ENCODE measurements at places on chromosomes 13 and 19.

DNA sequence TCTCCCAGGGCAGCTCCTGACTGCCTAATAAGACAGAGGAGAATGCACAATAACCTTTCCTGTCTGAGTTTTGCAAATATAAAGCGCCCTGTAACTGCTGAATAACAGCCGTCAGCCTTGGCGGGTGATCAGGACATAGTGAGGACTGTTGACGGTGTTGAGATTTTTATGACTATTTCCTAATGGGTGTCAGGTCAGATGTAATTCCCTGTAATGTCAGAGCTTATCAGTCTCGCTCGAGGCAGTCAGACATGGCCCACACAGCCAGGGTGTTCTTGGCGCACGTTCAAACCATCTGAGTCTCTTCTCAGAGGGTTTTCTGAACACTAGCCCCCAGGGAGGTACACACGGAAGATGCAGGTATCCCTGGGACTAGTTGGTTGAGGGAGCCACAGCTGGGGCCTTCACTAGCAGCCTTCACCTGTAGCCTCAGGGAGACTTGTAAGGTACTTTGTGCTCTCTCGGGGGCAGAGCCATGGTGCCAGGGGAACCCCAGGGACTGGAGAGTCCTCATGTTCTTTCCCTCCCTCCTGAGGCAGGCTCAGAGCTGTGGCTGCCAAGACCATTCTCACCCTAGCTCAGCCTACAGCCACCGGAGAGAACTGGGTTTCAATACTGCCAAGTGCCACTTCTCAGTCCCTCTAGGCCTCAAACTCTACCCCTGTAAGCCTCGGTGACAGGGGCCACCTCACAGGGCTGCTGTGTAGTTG is 213.1 kb downstream of the UQCRFS1 start:
- DNase-seq = no peak

DNA sequence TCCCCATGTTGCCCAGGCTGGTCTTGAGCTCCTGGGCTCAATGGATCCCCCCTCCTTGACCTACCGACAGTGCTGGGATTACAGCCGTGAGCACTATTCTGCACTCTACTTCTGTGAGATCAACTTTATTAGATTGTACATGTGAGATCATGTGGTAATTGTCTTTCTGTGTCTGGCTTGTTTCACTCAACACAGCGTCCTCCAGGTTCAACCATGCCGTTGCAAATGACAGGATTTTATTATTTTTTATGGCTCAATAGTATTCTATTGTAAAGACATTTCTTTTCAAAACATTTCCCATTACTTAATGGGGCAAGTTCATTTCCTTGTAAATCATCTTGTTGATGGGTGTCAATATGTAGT is 1.5 kb upstream of the OBI1 start:
- DNase-seq = no peak

DNA sequence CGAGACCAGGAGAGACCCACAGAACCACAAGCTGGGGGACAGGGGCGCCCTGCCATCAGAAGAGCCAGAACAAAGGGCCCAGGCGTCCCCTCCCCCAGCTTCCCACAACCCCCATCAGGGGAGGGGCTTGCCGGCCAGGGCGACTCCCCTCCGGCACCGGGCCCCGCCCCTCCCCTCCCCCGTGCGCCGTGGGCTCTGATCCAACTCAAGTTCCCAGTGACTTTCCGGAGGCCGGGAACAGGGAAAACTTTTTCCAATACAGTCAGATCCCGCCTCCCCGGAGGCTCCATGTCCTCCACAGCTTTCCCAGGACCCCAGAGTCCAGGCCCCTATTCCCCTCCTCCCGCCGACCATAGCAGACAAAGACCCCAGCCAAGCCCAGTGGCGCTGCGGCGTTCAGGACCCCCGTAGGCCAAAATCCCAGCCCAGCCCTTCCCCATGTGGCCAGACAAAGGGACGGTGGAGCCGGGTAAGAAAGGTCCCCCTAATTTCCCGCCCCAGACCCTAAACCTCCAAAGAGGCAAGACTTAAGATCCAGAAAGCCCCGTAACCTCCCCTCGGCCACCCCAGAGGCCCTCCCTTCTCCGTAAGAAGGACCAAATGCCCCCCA is 673 bp downstream of the TEAD2 start:
- no peak for DNase-seq

DNA sequence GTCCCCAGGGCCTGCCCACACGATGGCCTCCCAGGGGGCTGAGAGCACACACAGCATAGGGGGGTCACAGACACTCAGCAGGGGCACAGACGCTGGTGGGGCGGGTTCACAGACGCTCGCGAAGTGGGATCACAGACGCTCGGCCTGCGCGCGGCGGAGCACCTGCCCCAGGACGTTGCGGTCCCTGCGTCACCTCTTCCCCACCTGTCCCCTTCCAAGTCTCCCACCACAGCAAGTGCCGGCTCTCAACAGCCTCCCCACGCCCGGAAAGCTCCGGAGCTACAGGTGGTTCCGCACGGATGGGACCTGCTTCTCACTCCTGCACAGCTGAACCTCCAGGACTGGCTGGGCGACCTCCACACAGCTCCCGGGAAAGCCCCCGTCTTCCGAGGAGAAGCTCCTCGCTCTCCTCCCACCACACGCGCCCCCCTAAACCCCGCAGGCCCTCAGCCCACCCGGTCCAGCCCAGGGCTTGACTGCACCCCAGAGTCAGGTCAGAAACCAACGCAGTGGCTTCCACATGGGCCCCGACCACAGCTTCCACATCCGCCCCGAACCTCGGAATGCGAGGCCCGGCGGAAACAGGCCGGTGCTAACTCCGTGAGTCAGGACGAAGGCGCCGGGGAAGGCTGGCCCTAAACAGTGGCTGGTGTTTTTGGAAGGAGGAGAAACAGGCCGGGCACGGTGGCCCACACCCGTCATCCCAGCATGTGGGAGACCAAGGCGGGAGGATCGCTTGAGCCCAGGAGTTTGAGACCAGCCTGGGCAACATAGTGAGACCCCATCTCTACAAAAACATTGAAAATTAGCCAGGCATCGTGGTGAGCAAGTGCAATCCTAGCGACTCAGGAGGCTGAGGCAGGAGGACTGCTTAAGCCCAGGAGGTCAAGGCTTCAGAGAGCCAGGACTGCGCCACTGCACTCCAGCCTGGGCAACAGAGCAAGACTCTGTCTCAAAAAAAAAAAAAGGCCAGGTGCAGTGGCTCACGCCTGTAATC is 16.5 kb downstream of the BTBD2 start:
- no peak for DNase-seq

DNA sequence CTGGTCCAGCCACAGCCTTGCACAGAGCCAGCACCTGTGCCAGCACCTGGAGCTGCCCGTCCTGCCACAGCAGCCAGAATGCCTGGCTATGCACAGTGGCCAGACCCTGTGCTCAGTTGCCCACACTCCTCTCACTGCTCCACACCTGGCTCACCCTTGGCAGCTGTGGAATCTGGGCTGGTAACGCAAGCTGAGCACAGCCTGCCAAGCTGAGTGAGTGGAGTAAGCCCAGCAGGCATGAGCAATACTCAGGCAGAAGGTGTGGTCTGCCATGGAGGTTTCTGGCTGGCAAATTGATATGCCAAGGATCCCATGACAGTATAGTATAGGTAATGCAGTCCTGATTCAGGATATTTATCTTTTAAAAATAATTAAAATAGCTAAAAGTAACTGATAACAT is 122.2 kb downstream of the PCDH9 start:
- no peak for DNase-seq

GRCh38 chr13:25529425-25529824 is 157.7 kb downstream of the ATP8A2 start:
- DNase-seq = no peak

DNA sequence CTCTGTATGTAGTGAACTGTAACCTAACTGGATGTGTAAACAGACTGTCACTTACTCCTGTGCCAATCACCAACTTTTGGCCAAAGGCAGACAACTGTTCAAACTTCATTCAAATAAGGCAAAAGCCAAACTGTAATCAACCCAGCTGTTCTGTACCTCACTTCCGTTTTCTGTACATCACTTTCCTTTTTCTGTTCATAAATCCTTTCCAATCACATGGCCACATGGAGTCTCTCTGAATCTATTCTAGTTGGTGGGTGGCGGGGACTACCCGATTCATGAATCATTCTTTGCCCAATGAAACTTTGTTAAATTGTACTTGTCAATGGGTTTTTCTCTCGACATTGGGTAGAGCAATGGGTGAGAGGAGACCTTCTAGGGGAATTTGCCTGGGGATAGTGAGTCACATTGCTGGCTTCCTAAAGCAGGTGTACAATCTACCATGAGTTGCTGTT is 178.3 kb upstream of the RFC3 start:
- DNase-seq = no peak

DNA sequence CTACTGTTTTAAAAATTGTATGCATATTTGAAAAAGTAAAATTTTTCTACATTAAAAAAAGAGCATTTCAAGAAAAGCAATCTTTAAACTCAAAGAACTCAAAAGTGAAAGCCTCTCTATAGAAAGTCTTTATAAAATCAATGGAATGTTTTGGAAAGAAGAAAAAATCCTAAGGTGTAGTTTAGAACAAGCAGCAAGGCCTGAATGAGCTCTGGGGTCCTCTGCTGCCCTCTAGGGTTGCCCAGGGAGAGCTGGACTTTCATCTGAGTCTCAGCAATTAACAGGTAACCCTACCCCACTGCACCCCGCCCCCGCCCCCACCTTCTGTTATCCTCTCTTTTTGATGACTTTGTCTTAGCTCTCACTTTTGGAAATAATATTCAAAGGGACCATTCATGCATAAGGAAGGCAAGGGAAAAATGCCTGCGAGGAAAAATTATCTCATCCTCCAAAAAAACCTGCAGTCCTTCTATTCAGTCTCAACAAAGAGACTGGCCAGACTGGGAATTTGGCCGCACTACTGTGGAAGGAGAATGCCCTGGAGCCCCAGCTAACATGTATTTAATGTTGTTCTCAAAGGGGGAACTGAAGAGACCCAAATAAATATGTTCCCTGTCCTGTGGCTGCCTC is 24.1 kb downstream of the SLC25A30 start:
- DNase-seq = peak; percentile 58

DNA sequence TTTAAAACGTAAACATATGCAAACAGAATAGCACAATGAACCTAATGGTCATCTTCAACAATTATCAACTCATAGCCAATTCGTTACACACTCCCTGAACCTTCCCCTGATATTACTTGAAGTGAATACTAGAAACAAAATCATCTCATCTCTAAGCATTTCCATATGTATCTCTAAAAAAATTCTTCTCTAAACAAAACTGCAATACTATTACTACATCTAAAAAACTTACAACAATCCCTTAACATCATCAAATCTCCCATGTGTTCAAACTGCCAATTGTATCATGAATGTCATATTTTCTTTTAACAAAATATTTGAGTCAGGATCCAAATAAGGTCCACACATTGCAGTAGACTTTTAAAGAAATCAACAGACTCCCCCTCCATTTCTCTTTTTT is 61.4 kb downstream of the FRY start:
- DNase-seq = no peak

GRCh38 chr13:62035981-62036380 is 620.3 kb upstream of the PCDH20 start:
- DNase-seq = no peak

- DNase-seq = no peak
Observed at GRCh38 chr13:80251403-80251802, 89.5 kb downstream of the SPRY2 start.

GRCh38 chr19:16268676-16269319 is 55.8 kb upstream of the KLF2 start:
- no peak for DNase-seq

- no peak for DNase-seq
Observed at GRCh38 chr13:40064154-40065097, 409.0 kb downstream of the COG6 start.

DNA sequence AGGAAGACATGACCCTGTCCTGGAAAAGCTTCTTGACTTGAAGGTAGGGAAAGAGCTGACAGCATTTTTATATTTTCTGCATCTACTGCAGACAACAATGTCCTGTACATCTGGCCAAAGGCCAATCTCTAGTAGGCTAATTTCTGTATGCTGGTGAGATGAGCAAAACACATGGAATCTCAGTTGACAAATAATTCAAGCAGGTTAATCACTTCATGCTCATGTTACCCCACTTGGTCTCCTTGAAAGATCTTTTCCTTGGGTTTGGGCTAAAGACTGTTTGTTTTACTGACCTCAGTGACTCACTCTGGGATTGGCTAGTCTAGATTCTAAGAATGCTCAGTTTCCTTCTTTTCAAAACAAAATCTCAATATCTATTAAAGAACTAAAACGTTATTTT is 298.8 kb downstream of the LMO7 start:
- DNase-seq = no peak

DNA sequence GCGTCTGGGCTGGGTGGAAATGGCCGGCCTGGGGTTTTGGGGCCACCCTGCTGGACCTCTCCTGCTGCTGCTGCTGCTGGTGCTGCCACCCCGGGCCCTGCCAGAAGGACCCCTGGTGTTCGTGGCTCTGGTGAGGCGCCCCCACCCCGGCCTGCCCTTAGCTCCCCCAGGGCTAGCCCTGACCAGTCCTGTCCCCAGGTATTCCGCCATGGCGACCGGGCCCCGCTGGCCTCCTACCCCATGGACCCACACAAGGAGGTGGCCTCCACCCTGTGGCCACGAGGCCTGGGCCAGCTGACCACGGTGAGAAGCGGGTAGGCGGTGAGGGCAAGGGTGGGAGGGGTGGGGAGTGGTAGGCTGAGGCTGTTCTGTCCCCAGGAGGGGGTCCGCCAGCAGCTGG is at the start of gene ACP4:
Gene ACP4 (plus strand): TSS at position 20 of the 400 bp plus-strand sequence. CDS start 0 bp downstream, at position 20.
- no peak for DNase-seq

DNA sequence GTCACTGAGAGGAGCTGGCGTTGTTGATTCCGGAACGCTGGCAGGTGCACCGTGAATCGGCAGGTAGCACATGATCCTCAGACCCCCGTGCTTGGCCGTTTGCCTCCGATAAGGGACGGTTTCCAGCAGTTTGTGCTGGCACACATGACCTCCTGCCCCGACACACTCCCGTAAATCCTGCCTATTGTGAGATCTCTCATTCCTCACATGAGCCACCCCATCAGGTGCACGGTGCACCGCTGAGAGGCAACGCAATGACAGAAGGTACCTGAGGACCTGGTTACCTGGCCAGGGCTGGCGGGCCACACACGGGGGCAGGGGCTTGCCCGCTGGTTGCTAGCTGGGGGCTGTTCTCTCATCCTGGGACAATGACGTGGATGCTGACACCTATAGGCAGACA is 2.1 kb upstream of the ADPRHL1 start:
- no peak for DNase-seq

DNA sequence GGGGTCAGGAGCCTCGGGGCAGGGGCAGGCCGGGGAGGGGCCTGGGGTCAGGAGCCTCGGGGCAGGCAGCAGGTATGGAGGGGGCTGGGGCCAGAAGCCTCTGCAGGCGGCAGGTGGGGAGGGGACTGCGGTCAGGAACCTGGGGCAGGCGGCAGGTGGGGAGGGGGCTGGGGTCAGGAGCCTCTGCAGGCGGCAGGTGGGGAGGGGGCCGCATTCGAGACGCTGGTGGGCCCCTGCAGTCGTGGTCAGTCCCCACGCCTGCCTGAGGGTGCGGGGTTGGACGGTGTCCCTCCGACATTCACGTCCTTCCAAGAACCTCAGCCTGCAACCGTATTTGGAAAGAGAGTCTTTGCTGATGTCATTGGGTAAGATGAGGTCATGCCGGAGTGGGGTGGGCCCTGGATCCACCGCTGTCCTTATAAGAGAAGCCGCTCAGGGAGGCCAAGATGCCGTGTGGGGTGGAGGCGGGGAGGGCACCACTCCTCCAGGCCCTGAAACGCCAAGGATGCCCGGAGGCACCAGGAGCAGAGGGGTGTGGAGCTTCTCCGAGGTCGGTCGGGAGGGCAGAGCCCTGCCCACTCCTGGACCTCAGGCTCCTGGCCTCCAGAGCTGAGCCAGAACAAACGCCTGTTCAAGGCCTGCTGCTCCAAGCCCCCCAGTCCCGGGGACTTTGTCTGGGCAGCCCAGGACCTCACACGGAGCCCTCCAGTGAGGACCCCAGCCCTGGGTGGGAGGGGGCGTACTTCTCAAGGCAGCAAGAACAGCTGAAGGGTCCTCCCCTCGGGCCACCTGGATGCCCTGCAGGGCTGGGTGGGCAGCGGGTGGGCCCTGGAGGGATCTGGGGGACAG is 30.1 kb downstream of the PIP5K1C start:
- no peak for DNase-seq

All from GM19239 (cell line).